GDM1 (cell line): ENCODE measurements at places on chromosomes 5 and 9.

DNA sequence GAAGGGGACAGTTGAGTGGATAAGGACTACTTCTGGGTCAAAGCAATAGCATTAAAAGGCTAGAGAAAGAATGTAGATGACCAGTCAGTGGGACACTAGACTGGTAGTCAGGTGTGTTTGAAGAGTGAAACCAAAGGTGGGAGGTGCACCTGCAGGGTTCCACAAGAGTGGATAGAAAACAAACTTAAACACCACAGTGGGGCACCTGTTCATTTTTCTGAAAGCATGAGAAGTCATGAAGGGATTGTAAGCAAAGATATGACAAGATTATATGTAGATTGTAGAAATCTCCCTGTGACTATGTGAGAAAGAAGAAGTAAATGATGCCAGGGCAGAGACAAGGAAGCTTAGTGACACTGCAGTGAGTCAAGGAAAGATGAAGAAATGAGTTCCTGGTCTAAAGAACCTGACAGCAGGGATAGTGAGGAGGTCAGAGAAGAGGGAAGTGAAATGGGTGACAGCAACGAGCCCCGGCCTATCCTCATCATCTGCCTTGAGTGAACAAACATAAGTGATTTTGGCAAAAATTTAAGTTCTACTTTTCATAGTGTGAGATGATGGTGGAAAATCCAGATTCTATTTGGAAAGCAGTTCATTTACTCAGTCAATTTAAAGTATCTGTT lies 296.9 kb downstream of the TLE4 start:
- DNase-seq, result no peak

GRCh38 chr5:54656261-54656728 lies 138.7 kb downstream of the SNX18 start:
- DNase-seq, result no peak

DNA sequence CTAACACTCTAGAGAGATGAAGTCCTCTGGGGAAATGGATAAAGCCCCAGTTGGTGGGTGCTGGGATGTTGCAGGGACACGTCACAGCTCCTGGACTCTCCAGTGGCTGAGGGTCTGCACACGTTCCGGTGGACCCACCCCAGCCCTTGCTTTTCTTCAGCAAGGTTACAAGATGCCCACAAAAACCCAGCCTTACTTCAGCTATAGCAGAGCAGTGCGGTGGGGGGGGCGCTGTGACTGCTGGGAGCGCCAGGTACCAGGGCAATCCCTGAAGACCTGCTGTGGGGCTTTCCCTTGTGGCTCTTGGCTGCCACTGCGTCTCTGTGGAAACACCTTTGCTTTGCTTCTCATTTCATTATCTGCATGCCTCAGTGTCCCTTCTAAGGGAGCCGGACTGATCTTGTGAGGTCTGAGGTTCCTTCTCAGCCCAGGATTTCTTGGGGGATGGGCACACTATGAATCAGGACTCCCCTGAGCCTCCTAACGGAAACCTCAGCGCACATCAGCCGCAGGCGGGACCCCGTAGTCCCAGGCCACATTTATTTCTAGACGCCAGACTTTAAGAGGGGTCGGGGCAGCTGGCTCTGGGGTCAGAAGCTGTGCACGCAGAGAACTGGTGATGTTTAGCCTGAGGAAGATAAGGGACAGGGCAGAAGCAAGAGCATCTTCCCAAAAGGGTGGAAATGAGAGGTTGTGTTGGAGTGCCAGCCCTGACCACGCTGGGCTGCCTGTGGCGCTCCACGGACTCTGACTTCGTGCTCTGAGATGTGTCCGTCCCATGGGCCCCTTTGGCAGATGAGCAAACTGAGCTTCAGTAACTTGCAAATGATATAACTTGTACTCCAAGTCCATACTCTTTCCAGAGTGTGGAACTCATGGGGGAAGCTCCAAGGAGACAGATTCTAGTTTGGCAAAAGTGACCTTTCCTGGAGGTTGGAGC lies 106.8 kb downstream of the WNK2 start:
- DNase-seq, result no peak

GRCh38 chr9:129597355-129598088 lies 23.4 kb downstream of the C9orf50 start:
- no peak for DNase-seq

GRCh38 chr9:134624137-134624591 lies 17.4 kb upstream of the COL5A1 start:
- DNase-seq, result no peak

GRCh38 chr5:68962757-68963484 lies 130.9 kb upstream of the SLC30A5 start:
- no peak for DNase-seq

GRCh38 chr9:110047232-110047954 lies 160.6 kb downstream of the C9orf152 start:
- no peak for DNase-seq
